ENCODE measurements at places on chromosomes 7 and 10.

- DNase-seq: peak; percentile 57
Measured at GRCh38 chr7:47867286-47867685, 81.0 kb downstream of the PKD1L1 start.

DNA sequence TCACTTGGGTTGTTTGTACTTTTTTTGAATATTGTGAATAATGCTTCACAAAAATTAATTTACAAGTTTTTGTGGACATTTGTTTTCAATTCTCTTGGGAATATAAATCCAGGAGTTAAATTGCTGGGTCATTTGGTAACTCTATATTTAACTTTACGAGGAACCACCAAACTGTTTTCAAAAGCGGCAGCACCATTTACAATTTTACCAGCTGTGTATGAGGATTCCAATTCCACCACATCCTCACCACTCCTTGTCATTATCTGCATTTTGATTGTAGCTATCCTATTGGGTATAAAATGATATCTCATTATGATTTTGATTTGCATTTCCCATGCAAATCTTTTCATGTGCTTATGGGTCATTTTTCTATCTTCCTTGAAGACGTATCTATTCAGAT, 4.0 kb upstream of the NUDT13 start:
- no peak for DNase-seq

GRCh38 chr7:42961170-42961569, 29.0 kb downstream of the MRPL32 start:
- DNase-seq: no peak

DNA sequence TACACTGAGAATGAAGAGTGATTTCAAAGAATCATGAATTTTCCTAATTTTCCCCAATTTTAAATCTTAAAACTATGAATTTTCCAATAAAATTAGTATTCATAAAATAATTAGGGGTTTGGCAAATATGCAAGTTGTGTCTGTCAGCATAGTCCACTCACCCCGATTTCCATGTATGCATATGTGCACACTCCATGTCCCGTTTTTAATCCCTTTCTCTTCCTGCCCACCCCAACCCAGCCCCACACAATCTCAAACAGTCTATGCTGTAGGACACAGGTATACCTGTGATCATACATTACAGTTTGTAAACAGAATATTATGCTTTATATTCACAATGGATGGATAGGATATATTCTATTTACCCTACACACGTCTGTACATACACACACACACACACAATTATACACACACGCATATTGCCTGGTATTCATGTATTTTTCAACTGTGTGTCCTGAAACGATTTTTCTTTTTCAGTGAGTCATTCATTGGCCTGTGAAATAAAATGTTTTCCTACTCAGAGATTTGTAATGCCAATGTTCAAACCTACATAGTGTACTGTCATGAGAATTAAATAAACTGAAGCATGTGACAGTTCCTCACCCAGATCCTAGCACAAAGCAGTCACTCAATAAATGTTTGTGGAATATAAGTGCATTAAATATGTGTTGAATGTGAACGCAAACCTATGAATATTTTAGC, 144.3 kb downstream of the PDE1C start:
- DNase-seq: no peak

DNA sequence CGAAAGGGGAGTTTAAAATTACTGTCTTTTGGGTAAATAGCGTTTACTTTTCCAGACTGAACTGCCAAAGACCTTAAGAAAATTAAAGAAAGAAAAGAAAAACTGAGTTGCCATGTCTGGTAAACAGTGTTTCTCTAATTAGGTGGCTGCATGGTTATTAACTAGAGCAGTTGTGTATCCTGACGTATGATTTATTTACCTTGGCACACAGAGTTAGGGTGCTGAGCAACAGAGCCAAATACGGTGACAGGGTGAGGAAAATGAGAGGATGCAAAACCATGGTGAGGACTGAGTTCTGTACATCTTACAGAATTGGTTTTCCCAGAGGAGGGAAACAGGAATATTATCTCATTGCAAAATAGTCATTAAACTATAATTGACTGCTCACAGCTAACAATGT, 546.4 kb upstream of the FZD8 start:
- DNase-seq: no peak

DNA sequence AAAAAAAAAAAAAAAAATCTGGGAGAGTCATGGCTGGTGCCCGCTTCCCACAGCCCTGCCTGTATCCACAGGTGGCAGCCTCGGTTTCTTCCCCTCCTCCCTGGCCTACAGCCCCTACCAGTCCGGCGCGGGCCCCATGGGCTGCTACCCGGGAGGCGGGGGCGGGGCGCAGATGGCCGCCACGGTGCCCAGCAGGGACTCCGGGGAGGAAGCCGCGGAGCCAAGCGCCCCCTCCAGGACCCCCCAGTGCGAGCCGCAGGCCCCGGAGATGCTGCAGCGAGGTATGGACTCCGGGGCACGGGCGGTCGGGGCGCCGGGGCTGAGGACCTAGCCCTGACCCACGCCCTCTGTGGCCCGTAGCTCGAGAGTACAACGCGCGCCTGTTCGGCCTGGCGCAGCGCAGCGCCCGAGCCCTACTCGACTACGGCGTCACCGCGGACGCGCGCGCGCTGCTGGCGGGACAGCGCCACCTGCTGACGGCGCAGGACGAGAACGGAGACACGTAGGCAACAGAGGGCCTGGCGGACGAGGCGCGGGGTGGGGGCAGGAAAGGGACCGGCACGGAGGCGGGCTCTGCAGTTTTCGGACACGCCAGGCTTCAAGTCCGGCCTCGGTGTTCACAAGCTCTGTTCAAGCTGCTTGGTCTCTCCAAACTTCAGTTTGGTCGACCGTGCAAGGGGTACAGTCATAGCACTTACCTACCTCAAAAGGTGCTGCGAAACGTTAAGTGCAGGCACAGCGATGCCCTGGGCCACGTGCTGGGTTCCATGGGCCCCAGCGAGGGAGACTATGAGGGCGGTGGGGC, 3.9 kb downstream of the NFKB2 start:
- peak; percentile 84 for DNase-seq

DNA sequence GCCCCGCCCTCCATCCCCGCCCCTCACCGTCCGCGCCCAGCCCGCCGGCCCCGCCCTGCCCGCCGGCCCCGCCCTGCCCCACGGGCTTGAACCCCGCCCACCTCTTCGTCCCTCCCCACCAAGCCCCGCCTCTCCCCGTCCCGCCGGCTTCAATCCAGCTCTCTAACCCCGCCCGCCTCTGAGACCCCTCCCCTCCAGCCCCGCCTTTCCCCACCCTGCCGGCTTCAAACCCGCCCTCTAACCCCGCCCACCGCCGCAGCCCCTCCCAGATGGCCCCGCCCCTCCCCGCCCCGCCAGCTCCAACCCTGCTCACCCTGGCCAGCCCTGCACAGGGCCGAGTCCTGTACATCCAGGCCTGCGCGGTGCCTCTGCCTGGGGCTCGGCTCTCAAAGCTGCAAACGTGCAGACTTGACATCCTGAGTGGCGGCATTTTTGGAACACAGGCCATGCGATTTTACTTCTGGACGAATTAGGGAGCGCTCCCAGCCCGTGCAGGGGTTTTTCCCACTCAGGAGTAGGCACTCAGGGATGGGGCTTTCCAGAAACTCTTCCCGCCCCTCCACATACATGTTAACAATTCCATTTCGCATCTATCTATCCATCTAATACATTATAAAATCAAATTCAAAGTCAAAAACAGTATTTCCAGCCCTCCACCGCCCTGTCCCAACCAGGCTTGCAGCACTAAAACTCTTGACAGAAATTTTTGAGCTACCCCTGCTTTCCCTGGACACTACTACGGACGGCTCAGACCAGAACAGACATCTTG, 477 bp upstream of the NMT2 start:
- DNase-seq: peak; percentile 97

GRCh38 chr10:111801841-111802240, 381.7 kb downstream of the GPAM start:
- no peak for DNase-seq

- DNase-seq: no peak
Measured at GRCh38 chr7:40041456-40041855, 91.4 kb downstream of the CDK13 start.

GRCh38 chr7:471866-472639, 47.6 kb downstream of the PDGFA start:
- DNase-seq: peak; percentile 91

GRCh38 chr7:96131525-96131924, 190.4 kb downstream of the SLC25A13 start:
- DNase-seq: no peak

DNA sequence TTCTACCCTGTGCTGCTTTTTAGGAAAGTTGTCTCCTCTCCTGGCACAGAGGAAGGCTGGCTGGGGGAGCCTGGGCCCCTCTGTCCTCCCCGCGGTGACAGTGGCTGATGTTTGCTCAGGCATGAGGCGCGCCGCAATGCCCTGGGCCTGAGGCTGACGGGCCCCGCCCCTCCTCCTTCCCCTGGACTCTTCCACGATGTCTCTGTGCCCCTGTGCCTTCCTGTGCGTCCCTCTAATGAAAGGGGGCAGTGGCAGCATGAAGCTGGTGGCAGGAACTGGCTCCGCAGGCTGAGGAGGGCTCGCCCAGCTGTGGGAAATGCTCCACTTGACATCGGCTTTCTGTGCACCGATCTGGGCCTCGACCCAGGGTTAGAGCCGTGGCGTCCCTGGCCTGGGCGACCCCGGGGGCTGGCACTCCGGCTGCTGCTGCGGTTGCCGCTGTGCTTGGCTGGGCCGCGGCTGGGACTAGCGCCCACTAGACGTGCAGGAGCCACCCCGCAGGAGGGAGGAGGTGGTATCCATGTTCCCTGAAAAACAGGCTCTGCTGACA, 67.9 kb downstream of the ZNF680 start:
- DNase-seq: no peak

- DNase-seq: no peak
Measured at GRCh38 chr7:27409776-27410175, 167.2 kb downstream of the EVX1 start.

DNA sequence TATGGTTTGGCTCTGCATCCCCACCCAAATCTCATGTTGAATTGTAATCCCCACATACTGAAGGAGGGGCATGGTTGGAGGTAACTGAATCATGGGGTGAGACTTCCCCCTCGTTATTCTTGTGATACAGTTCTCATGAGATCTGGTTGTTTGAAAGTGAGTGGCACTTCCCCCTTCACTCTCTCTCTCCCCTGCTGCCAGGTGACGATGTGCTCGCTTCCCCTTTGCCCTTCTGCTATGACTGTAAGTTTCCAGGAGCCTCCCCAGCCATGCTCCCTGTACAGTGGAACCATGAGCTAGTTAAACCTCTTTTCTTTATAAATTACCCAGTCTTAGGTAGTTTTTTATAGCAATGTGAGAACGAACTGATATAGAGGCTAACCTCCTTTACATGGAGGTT, 16.6 kb downstream of the PLPP4 start:
- DNase-seq: no peak

- DNase-seq: no peak
Measured at GRCh38 chr10:116055917-116056252, 217.1 kb downstream of the GFRA1 start.
